ENCODE measurements at places on chromosomes 11 and 22.

DNA sequence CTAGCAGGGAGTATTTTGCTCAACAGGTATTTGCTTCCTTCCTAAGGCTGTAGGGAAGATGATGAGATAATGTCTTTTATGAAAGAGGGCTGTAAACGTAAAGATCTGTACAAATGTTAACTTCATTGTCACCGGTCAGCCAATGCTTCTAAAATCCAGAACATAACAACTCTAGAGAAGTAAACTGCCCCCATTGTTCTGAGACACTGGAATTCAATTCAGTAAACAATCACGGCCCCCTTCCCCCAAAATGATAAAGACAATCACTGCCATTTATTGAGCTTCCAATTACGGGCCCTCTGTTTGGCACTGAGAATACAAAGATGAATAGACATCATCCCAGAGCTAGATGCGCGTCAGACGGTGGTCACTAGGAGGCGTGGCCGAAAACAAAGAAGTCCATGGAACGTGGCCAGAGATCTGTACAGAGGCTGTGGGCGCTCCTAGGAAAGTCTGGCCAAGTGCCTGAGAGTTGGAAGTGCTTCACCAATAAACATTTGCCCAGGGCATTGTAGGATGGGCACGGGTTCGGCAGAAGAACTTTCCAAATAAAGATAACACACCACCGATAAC is 576 bp downstream of the TMEM258 start:
- DNase-seq = peak; percentile 85

- no peak for DNase-seq
Measured at GRCh38 chr11:47797633-47798032, 30.5 kb upstream of the FNBP4 start.

DNA sequence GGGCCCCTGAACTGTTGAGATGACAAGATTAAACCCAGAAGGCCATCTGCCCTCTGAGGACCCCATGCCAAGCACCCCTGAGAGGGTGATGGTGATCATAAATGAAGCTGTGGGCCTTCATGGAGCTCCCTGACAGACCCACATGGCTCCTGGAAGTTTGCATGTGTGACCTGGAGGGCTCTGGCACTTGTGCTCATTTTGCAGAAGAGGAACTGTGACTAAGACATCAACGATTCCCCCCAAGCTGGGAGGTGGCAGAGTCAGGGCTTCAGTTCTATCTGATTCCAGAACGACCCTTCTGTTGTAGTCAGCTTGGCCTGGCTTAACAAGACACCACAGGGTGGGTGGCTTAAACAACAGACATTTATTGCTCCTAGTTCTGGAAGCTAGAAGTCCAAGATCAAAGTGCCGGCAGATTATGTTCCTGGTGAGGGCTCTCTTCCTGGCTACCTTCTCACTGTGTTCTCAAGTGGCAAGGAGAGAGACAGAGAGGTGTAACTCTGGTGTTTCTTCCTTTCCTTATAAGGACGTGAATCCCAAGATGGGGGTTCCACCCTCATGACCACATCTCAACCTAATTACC is 46.4 kb upstream of the CD82 start:
- peak; percentile 68 for DNase-seq

DNA sequence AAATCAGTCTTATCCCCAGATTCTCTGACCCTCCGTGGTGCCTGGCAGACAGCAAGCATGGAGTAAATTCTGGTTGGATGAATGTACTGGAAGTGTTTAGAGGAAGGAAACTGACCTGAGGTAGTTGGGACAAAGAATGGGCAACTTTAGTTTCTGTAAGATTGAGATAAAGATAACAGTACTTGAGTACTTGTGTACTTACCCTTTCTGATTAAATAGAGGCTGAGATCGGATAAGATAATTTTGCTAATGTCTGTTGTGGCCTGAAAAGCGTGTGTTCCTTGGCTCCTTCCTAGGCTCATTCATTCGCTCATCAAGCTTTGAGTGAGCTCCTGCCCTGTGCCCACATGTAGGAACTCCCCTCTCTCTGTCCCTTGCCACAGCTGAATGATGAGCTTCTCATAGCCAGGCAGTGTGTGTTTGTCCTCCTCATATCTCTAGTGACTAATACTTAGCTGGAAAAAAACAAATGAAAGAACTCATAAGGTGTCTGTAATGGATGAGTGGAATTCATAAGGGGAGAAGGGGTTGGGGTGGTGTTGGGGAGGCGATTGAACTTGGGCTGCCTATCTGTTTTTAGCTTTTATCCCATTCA is 118.1 kb downstream of the DBX1 start:
- no peak for DNase-seq

DNA sequence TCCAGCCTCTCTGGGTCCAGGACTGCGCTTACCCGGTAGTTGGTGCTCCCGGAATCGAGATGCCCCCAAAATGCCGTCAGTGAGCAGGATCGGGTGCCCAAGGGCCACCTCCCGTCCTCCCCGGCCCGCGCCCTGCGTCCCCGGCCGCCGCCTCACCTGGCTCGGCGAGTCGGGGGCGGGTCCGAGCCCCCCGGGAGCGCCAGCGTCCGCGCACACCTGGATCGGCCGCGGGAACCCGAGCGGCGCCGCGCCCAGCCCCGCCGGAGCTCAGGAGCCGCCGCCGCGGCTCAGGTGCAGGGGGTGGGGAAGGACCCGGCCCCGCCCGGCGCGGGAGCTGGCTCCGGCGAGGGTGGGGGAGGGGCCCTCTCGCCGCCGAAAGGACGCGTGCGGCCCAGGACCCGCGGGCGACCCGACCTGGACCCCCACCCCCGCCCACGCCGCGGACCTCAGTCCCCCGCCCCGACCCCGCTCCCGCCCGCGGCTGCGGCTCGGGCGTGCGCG is at the start of gene SHANK2:
TSS of gene SHANK2 (minus strand) at position 309 of the 501 bp plus-strand sequence. CDS start 105,251 bp downstream, outside the sequence.
- DNase-seq = peak; percentile 59

DNA sequence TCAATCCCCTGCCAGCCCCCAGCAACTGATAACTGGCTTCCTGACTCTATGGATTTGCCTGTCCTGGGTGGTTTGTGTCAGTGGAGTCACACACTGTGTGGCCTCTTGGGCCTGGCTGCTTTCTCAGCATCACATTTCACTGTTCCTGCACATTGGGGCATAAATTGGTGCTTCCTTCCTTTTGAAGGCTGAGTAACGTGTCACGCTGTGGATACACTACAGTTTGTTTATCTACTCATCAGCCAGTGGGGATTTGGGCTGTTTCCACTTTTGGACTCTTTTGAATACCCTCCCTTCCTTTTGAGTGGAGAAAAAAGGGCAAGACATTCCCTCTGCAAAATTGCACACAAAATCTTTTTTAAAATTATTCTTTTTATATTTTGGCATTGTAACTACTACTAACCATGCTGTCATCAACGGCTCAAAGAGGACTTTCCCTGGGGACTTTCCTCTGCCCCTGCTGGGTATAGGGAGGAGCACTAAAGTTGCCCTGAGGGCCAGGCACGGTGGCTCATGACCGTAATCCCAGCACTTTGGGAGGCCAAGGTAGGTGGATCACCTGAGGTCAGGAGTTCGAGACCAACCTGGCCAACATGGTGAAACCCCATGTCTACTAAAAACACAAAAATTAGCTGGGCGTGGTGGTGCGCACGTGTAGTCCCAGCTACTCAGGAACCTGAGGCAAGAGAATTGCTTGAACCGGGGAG is 7.8 kb upstream of the CELSR1 start:
- DNase-seq = no peak

GRCh38 chr22:36107436-36107835 is 53.1 kb downstream of the APOL3 start:
- DNase-seq = no peak

DNA sequence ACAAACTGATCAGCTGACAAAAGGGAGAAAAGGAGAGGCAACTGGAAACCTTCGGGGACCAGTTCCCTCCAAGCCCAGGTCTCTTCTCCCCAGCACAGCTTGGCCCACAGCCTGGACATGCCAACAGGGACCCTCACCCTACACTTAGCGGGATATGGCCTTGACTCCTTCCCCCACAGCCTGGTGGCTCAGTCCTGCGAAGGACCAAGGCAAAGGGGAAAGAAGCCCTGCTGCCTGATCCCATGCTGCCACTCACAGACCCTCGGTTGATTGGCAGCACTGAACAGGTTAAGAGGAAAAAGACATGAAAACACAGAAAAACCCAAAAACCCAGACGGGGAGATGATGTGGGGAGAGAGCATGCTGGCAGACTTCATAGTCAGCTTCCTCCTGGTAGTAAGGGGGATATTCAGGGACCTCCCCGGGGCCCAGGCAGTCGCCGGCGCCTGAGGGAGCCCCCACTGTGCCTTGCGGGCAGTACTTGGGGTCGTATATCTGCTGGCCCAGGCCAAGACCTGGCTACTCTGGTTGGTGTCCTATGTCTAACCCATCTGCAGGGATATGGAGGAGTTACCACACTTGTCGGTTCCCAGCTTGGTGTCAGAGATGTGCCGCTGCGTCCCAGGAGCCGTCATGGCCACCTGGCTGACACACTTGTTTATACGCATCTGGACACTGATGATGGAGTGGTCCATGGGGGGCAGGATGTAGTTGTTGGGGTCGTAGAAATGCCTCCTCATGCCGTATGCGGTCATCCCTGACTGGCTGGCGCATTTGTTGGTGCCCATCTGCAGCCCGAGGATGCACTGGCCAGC is 34.2 kb upstream of the HORMAD2 start:
- DNase-seq = no peak

DNA sequence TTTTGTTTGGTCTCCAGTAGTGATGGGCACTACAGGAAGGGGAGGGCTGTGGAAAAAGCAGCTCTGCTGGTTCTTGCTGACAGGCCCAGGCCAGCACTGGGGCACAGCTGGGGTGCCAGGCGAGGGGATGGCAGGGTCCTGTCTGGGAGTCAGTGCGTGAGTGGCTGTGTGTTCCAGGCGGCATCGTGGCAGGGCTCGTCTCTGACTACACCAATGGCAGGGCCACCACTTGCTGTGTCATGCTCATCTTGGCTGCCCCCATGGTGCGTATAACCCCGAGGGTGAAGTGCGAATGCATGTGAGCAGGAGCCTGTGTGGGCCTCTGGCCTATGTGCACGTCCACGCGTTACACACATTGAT is 20.9 kb downstream of the SLC37A2 start:
- no peak for DNase-seq

DNA sequence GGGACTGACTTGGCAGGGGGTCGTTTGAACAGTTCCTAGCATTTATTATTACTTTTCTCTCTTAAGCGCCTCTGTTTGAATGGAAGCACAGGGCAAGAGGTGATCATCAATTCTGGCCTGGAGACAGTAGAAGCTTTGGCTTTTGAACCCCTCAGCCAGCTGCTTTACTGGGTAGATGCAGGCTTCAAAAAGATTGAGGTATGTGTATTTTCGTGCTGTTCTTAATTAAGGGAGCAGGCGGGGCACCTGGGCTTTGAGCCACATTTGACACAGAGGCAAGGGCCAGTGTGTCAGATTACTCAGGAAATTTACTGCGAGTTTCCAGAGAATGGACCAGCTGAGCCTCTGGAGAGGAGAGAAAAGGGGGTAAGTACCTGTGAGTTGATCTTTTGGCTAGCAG is 102.4 kb upstream of the SORL1-AS1 start:
- peak; percentile 27 for DNase-seq

DNA sequence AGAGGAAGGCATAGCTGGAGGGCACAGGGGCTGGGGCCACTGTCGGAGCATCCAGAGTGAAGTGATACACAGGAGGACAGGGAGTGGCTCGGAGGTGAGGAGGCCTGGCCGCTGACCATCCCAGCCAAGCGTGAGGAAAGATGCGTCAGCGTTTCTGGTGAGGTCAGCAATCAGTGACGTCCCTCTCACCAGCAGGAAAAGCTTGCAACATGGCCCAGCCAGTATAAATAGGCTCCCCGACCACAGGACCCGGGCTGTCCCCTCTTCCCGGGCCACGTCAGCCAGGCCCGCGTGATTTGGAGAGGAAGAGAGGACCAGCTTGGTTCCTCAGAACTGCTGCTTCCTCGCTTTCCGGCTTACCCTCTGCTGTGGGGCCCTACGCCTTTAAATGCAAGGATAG is 4.2 kb upstream of the OSM start:
- no peak for DNase-seq

- DNase-seq = peak; percentile 45
Measured at GRCh38 chr11:48077251-48077650, 96.9 kb downstream of the PTPRJ start.

DNA sequence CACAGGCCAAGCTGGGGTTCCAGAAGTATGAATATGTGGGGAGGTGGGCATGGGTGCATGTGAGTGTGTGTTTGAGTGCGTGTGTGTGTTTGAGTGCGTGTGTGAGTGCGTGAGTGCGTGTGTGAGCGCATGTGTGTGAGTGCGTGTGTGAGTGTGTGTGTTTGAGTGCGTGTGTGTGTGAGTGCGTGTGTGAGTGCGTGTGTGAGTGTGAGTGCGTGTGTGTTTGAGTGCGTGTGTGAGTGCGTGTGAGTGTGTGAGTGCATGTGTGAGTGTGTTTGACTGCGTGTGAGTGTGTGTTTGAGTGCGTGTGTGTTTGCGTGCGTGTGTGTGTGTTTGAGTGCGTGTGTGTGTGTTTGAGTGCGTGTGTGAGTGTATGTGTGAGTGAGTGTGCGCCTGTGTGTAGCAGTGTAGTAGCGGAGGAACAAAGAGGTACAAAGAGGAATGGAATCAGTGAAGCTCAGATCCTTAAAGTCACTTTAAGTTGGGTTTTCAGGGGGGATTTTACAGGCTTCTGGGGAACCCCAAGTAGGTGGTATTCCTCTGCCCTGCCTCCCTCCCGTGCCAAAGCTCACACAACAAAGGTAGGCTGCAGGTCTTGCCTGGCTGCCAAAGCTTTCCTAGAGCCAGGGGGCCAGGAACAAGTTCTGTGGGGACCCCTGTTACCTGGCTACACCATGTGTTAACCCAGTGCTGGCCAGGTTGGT is 137.1 kb downstream of the KIRREL3 start:
- DNase-seq = no peak

DNA sequence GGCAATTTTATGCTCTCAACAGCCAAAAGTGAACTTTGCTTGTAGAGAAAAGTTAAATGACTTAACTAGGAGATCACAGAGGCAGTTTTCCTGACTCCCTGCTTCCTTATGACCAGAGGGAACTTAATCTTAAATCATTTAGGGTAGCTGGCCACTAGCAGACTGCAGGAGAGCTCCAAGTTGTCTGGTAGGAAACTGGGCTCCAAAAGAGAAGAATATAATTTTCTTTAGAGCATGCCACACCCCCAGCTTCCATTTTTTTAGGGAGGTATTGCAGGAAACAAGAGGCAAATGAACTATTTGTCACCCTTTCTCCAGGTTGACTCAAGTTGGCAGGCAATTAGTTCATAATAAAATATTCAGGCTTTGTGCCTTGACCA is 2.6 kb downstream of the METTL15 start:
- no peak for DNase-seq

DNA sequence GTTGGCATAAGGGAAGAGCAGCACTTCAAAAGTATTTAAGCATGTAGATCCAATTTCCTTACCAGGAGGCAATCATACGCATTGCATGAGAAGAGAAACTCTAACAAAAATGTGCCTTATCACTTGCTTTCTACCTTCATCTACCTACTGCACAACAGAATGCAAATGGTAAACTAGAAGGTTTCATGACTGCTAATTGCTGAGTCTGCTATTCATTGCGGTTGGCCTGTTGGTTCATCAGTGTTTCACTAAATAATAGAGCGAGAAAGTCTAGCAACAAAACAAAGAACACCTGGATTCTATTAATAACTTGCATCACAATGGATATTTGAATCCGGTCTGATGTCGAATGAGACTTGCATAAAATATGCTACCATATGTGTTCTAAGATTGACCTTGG is 229.0 kb downstream of the OPCML start:
- DNase-seq = no peak
